GF-D8 (cell line): ENCODE measurements at places on chromosomes 13 and 19.

DNA sequence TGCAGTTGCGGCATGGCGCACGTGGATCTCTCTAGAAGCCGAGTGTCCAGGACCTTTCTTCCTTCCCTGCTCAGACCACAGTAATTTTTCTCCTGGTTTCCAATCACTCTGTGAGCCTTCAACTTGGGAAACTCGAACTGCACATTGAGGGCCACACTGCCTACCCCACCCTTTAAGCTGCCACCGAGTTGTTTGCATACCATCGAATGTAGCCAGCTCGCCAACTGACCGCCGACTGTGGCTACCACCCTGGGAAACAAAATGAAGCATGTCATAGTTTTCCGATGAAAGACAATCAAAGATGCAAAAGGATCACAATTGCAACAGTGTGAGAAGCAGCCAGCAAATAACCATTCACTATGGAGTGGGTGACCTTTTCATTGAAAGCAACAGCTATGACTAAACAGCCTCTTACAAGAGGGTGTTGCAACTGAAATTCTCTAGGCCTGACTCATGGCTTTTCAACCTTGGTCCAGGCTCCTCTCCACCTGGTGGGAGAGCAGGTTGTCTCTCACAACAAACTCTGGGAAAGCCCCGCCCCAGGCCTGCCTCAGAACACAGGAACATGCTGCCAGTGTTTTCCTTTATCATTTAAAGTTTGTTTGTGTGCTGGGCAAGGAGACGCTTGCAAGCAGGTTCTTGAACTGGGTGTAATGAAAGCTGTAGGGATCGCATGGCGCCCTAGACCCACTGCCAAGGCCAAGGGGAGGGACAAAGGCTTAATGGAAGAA lies 141.7 kb upstream of the SERP2 start:
- DNase-seq, result no peak

DNA sequence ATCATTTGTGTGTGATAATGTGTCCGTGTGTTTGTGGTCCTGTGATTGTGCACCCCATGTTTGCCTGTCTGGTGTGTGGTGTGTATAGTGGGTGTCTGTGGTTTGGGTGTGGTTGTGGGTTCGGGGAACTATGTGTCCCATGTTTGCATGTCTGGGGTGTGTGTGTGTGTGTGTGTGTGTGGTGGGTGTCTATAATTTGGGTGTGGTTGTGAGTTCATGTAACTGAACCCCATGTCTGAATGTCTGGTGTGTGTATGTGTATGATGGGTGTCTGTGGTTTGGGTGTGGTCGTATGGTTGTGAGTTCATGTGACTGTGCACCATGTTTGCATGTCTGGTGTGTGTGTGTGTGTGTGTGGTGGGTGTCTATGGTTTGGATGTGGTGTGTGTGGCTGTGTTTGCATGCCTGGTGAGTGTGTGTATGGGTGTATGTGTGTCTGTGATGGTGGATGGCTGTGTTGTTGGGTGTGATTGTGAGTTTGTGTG lies 11.1 kb upstream of the NFIX start:
- no peak for DNase-seq

DNA sequence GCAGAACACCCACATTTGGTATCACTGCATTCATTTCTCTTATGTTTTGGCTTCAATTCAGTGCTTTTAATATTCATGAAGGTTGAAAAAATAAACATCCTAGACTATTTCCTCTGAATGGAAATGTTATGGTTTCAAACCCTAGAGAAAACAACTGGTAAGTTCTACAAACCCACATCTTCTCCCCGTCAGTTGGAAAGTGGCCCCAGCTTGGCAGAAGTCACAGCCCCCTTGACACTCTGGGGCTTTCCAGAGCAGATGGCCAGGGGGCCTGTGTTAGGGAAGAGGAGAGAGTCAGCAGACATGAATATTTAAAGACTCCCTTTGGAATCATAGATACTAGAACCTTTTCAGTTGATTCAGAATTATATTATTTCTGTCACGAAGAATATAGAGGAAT lies 123.9 kb downstream of the SHISA2 start:
- DNase-seq, result no peak

- DNase-seq, result peak; percentile 92
Observed at GRCh38 chr19:1087813-1088415, 7.3 kb downstream of the POLR2E start.

DNA sequence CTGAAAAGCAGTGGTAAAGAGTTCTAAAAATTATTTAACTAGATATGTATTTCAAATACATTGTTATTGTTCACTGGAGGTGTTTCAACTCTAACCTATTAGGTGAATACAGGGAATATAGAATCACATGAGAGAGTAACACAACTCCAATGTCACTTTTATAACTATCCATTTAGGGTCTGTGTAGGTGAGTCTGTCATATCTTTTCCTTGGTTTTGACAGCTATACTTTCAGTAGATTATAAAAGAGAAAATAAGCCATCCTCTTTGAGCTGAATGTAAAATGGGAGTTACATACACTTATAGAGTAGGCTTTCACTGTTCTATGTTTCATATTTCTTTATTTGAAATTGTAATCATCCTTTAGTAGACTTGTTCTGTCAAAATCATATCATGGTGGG lies 2321.0 kb downstream of the PCDH9 start:
- no peak for DNase-seq

- DNase-seq, result peak; percentile 56
Observed at GRCh38 chr19:9407827-9408226, 27.5 kb downstream of the ZNF266 start.

GRCh38 chr13:98853771-98854221 lies 101.3 kb upstream of the SLC15A1 start:
- no peak for DNase-seq

DNA sequence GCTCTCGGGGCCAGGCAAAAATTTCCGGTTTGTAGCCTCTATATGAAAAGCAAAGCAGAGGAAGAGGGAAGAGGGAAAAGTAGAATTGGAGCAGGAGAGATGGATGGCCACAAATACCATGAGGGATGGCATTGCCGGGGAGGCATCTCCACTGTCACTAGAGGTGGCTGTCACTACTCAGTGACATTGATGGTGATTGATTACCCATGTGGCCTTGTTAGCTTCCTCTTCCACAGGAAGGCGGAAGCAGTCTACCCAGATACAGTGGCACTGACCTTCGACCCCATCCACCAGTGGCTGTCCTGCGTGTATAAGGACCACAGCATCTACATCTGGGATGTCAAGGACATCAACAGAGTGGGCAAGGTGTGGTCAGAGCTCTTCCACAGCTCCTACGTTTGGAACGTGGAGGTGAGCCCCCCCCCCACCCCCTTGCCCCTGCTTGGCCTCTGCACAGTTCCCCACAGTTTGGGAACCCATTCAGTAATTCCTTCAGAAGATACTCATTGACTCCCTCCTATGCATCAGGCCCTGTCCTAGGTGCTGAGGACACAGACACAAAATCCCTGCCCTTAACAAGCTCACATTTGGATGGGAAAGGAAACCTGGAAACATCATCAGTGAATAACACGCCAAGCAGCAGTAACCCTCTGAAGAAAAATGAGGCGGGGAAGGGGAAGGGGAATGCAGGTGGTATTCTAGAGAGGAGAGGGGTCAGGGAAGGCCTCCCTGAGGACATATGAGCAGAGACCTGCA lies 18.6 kb downstream of the WDR62 start:
- no peak for DNase-seq

DNA sequence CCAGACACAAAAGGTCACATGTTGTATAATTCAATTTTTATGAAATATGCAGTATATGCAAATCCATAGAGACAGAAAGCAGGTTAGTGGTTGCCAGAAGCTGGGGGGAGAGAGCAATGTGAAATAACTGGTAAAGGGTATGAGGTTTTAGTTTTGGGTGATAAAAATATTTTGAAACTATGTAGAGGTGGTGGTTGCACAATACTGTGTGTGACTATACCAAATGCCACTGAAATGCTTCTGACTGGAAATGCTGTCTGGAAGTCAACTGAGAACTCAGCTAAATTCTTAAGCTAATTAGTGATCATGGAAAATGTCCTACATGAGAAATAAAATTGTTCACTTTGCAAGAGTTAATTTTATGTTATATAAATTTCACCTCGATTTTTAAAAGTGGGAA lies 65.3 kb upstream of the RXFP2 start:
- DNase-seq, result no peak

DNA sequence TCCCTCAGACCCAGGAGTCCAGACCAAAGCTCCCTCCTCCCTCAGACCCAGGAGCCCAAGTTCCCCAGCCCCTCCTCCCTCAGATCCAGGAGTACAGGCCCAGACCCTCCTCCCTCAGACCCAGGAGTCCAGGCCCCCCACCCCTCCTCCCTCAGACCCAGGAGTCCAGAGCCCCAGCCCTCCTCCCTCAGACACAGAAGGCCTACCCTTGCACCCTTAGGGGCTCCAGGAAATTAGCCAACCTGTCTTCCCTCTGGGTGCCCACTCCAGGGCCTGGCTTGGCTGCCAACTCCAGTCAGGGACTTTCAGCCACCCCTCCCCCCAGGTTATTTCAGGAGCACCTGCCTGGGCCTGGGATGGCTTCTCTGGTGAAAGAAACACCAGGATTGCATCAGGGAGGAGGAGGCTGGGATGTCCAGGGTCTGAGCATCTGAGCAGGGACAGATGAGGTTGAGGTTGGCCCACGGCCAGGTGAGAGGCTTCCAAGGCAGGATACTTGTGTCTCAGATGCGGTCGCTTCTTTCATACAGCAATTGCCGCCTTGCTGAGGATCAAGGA lies at the start of gene FGF21:
FGF21 (plus strand) TSS at position 441 of the 558 bp plus-strand sequence. CDS start 713 bp downstream, outside the sequence.
- no peak for DNase-seq

DNA sequence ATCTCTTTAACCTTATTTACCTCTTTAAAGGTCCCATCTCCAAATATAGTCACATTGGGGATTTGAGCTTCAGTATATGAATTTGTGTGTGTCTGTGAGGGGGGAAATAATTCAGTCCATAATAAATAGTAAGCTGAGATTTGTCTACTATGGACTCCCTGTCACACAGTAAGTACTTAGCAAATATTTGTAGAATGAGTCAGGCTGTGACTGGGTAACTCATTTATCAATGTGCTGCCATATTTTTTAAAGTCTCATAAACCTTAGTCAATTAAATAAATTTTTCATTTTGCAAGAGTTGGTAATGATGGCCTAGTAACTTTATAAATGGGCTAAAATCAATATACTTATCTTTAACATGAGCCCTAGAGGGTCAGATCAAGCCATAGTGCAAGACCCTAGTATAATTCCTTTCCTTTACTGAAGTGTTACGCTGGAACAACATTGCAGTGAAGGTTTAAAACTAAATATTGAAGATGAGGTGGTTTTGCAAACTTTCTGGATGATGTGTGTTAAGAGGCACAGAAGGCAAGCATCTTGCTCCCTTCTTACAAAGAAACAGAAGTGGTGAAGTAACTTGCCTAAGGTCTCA lies 305.1 kb downstream of the KCNRG start:
- no peak for DNase-seq

- DNase-seq, result no peak
Observed at GRCh38 chr13:99624936-99625540, 123.8 kb downstream of the TM9SF2 start.
